ENCODE measurements at places on chromosomes 1 and 21.

- DNase-seq = no peak
Measured at GRCh38 chr1:183284086-183284485, 98.0 kb downstream of the LAMC2 start.

- DNase-seq = no peak
Measured at GRCh38 chr1:42689912-42690311, 7.7 kb downstream of the YBX1 start.

DNA sequence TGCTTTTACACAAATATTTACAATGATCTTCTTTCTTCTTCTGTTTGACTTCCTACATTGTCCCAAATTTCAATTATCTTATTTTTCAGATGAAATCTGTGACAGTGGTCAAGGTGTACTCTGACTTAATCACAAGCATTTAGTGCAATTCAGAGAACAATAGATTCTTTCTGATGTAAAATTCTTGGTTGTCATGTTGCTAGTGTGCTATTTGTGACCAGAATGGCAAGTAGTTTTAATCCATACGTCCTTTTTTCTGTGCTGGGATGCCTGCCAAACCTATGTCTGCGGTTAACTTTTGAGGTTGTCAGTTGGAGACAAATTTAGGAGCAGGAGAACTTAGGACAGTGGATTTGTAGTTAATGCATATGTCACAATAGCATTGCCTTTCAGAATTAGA, 31.0 kb downstream of the NCAM2 start:
- DNase-seq = no peak

GRCh38 chr1:185132534-185132933, 24.2 kb downstream of the TRMT1L start:
- no peak for DNase-seq

DNA sequence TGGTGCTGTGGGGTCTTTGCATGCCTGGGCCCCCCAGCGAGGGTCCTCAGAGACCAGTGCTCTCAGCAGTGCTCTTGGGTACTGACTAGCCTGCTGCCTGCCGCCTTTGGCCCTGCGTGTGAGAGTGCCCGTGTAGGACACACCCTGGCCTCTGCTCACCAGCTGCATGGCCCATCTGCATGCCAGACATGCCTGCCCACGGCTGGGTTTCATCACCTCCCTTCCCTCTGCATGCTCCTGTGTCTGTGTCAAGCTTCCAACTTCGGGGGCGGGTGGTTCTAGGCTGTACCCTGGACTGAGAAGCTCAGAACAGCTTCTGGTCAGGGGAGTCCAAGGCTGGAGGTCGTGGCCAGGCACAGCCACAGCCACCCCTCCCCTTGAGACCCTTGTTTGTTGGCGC, 56.9 kb downstream of the PTPRF start:
- no peak for DNase-seq

DNA sequence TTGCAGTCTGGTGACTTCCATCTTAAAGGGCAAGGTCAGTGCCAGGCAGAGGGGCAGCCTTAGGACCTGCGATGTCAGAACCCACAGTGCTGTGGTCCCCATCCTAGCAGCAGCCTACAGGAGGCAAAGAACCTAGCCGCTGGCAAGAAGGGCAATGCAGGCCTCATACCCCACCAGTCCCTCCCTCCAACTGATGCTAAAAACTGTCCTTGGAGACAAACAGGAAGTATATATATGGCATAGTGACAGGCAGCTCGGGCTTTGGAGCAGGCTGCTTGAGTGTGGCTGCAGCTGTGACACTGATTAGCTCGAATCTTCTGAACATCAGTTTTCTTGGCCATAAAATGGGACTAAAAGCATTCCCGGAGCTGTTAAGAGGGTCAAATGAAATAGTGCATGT, 156.0 kb upstream of the VAMP3 start:
- no peak for DNase-seq

DNA sequence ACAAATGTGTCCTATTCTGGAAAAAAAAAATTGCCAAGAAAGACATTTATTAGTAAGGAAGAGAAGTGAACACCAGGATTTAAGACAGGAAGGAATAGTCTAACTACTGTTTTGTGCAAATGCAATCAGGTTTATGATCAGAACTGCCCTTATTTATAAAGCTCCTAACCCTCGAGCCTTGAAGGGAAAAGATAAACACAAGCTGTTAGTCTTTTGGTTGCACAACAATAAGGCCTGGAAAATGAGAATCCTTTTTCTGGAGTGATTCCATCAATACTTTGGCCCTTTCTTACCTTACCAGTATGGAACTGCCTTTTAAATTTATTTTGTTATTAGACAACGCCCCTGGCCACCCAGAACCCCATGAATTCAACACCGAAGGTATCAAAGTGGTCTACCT, 52.9 kb downstream of the SNRPE start:
- no peak for DNase-seq

DNA sequence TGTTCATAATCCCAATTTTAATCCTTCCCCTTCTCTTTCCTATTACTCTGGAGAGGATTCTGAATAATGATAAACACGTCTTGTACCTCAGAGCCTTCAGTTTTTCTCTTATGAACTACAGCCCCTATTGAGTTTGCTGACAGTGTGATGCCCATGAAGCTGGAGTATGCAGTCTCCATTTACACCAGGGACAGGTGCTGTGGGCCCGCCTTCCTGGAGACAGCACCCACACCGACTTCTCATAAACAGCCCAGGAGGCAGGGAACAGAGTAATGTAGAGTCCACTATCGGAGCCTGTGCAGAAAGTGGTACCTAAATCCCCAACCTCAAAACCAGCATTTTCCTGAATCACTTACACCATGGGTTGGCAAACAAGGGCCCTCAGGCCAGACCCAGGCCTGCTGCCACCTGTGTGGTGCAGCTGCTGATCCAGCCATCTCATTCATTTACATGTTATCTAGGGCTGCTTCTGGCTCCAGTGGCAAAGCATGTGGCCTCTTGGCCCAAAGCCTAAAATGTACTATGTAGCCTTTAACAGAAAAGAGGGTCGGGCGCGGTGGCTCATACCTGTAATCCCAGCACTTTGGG, 95.1 kb upstream of the KRTAP19-8 start:
- no peak for DNase-seq

- peak; percentile 42 for DNase-seq
Measured at GRCh38 chr1:23810818-23811540, 10.4 kb upstream of the GALE start.

GRCh38 chr1:60870269-60870865, 212.0 kb upstream of the NFIA start:
- DNase-seq = no peak

GRCh38 chr1:23118957-23119792, 49.5 kb downstream of the LUZP1 start:
- peak; percentile 10 for DNase-seq

DNA sequence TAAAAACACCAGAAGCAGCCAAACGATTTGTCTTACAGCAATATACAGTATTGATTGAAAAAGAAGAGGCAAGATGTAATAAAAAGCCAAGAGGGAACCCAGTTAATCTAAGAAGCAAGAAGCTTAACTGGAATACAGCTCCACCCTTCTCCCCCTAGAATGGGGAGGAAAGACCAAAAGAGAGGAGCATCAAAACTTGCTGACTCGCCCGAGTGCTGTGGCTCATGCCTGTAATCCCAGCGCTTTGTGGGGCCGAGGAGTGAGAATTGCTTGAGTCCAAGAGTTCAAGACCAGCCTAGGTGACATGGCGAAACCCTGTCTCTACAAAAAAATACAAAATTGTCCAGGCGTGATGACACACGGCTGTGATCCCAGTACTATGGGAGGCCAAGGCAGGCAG, 32.2 kb downstream of the BRWD1 start:
- DNase-seq = no peak

DNA sequence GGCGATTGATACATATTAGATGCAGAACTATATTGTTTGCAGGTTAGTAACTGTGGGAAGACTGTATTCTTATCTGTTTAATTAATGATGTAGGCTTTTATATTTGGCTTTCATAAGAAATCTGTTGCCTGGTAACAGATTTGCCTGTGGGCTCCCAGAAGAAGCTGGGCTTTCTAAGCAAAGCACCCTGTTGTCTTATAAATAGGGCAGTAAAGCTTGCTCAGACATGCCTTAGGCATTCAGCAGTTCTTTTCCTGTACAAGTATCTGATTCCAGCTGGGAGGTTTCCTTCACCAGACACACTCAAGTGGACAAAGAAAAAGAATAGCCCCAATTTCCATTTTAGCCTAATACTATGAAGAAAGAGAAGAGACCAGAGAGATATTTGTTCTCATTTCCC, 524.0 kb downstream of the LRRIQ3 start:
- DNase-seq = no peak

DNA sequence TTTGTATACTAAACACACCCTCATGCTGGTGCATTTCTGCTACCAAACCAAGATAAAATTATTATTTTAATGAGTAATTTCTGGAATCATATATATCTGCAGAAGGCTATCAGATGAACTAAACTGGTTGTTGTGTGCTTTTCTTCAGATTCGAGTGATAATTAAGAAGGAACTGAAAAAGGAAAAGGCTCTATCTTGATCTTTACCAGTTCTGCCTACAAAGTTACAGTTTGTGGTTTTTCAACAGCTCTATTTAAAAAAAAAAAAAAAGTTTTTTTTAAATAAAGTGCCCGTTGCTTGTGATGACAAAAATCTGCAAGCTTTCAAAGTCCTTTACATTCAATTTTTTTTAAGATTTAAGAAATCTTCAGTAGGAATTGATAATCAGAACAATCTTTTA, 13.6 kb downstream of the DENND1B start:
- no peak for DNase-seq

GRCh38 chr1:7402548-7402850, 368.6 kb upstream of the VAMP3 start:
- no peak for DNase-seq

GRCh38 chr1:209554761-209555611, 28.5 kb upstream of the CAMK1G start:
- no peak for DNase-seq

DNA sequence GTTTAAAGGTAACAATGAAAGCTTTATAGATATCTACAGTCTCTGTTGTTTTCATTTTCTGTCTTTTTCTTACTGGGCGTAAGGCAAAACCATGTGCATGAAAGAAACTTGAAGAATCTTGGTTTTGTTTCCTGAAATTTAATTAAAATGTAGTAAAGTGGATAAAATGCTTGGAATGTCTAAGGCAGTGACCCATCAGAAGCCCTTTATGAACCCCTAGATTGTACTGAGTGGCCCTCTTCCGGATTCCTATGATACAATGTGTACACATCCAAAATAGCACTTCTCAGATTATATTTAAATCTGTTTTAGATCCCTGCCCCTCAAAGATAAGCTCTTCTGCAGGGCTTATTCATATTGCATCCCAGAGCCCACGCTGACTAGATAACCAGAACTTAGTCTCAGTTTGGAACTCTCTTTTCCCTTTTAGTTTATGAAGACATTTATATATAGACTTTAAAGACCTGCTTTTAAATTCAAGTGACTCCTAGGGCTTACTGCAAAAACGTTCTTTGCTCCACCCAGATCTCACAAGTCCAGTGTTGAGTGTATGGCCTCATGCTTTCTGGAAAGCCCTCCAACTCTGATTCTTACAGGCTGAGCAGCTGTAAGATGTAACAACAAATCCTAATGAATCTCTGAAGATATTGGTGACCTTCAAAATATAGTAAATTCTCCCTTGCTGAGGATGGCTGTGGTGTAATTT, 142.9 kb downstream of the LRRC7 start:
- no peak for DNase-seq

DNA sequence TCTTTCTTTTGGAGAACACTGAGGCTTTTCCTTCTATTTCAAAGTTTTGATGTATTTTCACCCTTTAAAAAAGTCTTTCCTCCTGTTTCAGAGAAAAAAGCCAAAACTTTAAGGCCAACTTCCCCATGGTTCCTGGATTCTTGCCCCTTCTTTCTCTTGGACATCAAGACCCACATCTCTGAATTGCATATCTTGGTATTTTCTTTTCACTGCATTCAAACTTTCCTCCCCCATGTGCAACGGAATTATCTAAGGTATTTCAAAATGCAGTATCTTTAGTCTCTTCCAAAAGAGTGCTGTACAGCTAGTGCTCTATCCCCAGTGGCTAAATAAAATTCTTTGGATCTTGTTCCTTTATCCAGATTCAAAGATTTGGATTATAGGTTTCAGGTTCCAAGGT, 81.1 kb upstream of the TSPAN2 start:
- DNase-seq = no peak

DNA sequence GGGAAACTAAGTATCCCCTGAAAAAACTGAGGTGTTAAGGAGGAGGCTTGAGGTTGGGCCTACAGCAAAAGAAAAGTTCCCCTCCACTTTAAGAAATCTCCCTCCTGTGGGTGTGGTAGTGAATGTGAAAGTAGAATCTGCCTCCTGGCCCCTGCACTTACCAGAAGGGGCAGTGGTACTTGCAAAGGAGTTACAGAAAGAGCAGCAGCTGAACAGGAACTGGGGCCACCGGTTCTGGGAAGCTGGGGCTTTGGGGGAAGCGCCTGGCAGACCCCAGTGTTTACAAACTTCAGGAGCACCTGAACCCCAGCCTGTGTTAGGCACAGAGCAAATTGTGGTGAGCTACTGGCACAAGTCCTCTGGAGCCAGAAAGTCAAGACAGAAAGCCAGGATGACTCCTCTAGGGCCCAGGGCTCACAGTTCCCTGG, 250.2 kb upstream of the FGGY start:
- DNase-seq = peak; percentile 11

GRCh38 chr1:173043253-173043652, 7.5 kb downstream of the TNFSF18 start:
- no peak for DNase-seq

- DNase-seq = no peak
Measured at GRCh38 chr1:58855274-58856165, 71.7 kb upstream of the JUN start.

DNA sequence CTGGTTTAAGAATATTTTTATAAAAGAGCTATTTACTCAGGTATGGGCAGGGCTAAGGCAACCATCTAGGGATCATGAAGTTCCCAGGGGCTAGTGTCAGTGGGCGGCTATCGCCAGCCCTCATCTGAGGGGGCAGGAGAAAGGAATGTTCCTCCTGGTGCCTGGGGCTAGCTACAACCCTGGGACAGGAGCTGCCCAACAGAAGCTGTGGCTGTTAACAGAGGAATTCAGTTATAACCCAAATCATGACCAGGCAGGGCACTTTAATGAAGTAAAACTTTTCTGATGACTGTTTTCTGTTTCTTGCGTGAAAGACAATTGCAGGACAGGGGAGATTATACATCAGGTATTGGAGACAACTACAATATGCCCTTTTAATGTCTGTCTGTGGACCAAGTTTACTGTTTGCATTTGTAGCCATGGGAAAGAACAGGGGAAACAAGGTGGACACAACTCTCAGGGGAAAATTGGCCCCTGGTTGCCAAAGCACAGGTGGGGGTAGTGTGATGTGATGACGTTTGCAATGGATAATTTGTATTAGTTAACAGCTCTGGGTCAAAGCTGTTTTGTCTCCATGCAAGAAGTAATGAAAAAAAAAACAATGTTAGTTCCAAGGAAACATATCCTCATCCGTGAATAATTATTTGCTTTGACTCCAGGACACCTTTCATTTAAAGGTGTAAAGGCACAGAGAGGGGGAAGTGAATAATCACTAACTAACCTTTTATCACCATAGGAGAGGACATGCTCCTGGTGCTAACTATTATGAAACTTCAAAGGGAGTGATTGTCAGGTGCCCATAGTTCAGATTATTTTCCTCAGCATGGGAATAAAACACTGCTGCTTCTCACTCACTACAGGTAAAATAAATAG, 105.2 kb downstream of the TSEN15 start:
- DNase-seq = no peak

Data from activated T-cell treated with anti-CD3 and anti-CD28 coated beads for 24 hours (primary cell).